ENCODE measurements at places on chromosomes 1 and 21.

- DNase-seq = no peak
These were observed 607.0 kb downstream of the AGBL4 start for GRCh38 chr1:49416758-49417157.

GRCh38 chr1:87155170-87155569 is 173.5 kb upstream of the LMO4 start:
- no peak for DNase-seq

DNA sequence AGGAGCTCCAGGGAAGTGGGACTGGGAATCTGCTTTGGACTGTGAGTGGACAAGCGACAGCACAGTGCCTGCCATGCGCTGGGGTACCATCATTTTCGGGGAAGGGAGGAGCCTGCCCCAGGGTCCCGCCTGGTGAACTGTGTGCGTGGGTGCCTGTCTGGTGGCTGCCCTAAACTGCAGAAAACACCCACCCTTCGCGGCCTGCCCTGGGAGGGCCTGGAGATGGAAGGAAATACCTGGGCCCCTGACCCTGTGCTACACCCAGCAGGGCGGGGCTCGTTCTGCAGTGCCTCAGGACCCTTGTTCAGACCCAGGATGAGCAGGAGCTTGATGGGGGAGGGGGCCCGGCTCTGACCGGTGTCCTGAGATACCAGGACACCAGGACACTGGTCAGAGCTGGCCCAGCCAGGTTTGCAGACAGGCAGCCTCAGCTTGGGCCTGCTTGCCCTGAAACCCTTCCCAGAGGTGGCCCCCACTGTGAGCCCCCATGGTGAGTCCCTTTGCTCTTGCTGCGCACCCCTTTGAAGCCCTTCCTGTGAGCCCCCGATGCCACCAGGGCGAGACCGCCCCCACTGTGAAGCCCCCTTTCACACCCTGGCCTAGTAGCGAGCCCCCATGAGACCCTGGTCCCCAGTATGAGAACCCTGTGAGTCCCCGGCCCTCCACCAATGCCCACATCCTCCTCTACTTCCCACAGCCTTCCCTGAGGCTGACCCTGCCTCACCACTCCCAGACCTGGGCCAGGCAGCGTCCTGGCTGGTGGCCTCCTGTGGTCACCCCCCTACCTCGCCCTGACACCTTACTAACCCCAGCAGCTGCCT is 2.6 kb downstream of the GJC2 start:
- no peak for DNase-seq

DNA sequence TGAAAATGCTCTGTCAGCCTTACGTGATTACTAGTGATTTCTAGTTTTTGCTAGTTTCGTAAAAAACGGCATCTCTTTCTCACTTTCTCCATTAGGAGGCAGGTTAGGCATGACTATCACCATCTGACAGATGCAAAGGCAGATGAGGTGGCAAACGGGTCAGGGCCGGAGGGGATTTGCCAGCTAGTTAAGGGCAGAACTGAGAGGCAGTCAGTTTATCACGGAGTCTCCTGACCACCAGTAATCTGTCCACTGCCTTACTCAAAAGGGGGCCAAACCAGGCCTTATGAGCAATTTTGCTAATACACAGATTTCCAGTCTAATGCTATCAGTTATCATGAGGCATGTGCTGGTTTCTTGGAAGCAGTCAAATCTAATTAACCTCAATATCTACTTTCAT is 159.3 kb downstream of the TSEN15 start:
- no peak for DNase-seq

- no peak for DNase-seq
These were observed 125.8 kb downstream of the NFIA start for GRCh38 chr1:61208172-61208571.

DNA sequence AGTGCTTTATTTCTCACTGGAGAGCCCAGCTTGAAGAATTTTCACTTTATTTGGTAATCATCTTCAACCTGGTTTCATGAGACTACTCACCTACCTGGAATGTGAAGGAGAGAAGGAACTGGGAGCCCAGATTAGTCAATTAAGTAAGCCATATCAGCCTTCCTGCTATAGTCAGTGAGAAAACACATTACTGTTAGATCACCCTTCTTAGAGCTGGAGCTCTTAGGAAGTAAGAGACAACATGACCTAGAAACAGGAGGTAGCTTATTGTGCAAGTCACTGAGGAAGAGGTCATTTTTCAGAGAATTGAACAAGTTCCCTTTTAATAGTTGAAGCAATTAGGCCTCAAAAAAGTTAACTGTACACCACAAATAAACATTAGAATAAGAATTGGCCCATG is 49.2 kb upstream of the TEKT2 start:
- no peak for DNase-seq

GRCh38 chr1:10475510-10475909 is 760 bp downstream of the PEX14 start:
- DNase-seq = no peak

GRCh38 chr1:8598060-8598724 is 219.2 kb downstream of the RERE start:
- no peak for DNase-seq

DNA sequence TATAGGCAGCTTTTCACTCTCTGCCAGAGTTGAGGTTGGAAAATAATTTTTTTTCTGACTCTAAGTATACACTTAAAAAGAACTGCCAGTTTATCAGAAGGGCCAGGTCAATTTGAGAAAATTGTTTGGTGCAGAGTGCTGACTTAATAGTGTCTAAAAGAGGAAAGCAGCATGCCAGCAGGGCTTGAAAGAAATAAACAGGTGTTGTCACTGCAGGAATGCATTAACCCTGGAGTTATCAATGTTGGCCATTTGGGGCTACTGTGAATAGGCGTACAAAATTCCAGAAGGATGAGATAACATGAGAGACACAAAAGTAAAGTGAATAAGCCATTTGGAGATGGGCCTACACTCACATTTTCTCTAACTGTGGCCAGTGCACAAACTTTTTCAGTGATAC is 220.6 kb upstream of the PLD5 start:
- no peak for DNase-seq

GRCh38 chr1:110220324-110220723 is 10.2 kb downstream of the KCNC4 start:
- DNase-seq = no peak

- no peak for DNase-seq
These were observed 227.3 kb downstream of the DYRK1A start for GRCh38 chr21:37593740-37594471.

Data from HS-27A (cell line).